ENCODE measurements at places on chromosomes 1 and 21. TPM values are rescaled to one million over a fixed set of nuclear protein-coding genes. Genes with fewer than 3 reads are reported as not detected.

RPE65 gene
- 1.1 TPM for total RNA-seq

TCHH gene
- total RNA-seq, result not detected

AMPD1 gene
- not detected for total RNA-seq

F5 gene
- not detected for total RNA-seq

LCE1C gene
- total RNA-seq, result not detected

LCE1D gene
- not detected for total RNA-seq

TRNP1 gene
- 3.3 TPM for total RNA-seq

COL9A2 gene
- 0.85 TPM for total RNA-seq

KDF1 gene
- not detected for total RNA-seq

HOOK1 gene
- total RNA-seq, result not detected

Data from H4 (cell line).